ENCODE measurements at places on chromosomes 2 and 18. TPM values are rescaled to one million over a fixed set of nuclear protein-coding genes. Genes with fewer than 3 reads are reported as not detected.

Gene PER2
- total RNA-seq: 1.0 TPM

Gene CD207
- total RNA-seq: not detected

Gene TRIM54
- total RNA-seq: not detected

Gene MC2R
- total RNA-seq: not detected

Gene LRRTM1
- total RNA-seq: not detected

Gene LRRC30
- total RNA-seq: not detected

Gene REG1B
- total RNA-seq: not detected

Gene MEP1B
- total RNA-seq: 0.17 TPM

Gene ANKRD30BL
- total RNA-seq: not detected

Gene PGAP1
- 1.5 TPM for total RNA-seq

Gene POTEC
- not detected for total RNA-seq

Gene SH3RF3
- 0.20 TPM for total RNA-seq

Gene EHBP1
- total RNA-seq: 31.6 TPM

Gene TSPYL6
- total RNA-seq: not detected

Gene SERPINB12
- total RNA-seq: not detected

Gene GAREM2
- total RNA-seq: 3.6 TPM

All from Caki2 (cell line).